Astrocyte (in vitro differentiated cells and primary cell): ENCODE measurements at places on chromosomes 3 and 15.

- DNase-seq = no peak
These were observed 108.9 kb upstream of the ABHD17C start for GRCh38 chr15:80586161-80586560.

DNA sequence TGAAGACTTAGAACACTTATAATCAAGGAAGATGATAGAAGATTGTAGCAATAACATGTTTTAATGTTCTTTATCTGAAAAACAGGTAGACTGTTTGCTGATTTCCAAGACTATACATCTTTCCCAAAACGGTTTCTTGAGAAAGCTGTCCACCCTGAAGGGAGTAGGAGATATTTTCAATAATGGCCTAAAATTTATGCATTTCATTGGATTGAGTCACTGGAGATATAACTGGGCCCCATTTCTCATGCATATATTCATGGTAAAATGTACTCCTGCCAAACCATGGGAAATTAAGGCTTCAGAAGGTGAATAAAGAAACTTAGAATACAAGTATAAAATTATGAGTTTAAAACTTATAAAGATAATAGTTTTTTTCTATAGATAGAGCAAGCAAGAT, 143.9 kb downstream of the LSAMP start:
- DNase-seq = peak; percentile 21

DNA sequence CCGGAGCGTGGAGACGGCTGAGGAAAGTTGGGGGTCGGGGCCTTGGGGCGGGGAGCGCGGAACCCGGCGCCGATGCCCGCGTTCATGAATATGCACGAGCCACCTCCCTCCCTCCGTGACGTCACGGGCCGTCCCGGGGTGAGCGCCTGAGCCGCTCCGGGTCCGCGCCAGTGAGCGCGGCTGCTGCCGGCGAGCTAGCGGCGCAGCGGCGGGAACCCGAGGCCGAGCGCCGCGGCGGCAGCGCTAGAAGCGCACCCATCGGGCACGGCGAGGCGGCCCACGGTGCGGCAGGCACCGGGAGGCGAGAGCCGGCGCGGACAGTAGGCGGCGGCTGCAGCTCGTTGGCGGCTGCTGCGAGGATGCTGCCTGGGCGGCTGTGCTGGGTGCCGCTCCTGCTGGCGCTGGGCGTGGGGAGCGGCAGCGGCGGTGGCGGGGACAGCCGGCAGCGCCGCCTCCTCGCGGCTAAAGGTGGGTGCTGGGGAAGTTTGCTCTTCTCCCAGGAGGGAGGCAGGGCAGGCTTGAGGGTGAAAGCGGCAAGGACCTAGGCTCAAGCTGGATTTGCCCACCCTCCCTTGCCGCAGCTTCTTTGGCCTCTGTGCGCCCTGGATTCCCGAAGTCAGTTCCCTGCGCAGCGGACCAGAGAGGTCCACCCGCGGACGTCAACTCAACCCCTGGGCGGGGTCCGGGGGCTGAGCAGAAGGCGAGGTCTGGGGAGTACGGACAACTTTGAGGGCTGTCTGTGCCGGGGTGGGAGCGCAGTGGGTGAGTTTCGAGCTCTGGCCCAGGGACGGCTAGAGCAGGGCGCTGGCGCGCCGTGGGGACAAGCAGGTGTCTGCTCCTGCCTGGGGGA, at the start of gene CLSTN2:
Gene CLSTN2, plus strand, starts transcription at position 170 of the 850 bp plus-strand sequence.
- DNase-seq = peak; percentile 32

DNA sequence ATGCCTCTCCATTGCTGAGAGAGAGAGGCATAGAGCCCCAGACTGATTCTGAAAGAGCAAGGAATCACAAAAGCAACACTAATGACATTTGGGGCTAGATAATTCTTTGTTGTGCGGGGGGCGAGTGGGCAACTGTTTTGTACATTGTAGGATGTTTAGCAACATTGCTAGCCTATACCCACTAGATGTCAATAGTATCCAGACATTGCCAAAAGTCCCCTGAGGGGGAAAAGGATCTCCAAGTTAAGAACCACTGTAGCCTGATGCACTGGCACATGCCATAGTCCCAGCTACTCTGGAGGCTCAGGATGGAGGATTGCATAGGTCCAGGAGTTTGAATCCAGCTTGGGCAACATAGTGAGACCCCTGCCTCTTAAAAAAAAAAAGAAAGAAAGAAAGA, 22.8 kb upstream of the GOLM2 start:
- DNase-seq = no peak

GRCh38 chr15:48373821-48374451, 42.7 kb downstream of the DUT start:
- peak; percentile 97 for DNase-seq
